K562 (cell line): ENCODE measurements at places on chromosomes 12 and 14. TPM values are rescaled to one million over a fixed set of nuclear protein-coding genes. Genes with fewer than 3 reads are reported as not detected.

DNA sequence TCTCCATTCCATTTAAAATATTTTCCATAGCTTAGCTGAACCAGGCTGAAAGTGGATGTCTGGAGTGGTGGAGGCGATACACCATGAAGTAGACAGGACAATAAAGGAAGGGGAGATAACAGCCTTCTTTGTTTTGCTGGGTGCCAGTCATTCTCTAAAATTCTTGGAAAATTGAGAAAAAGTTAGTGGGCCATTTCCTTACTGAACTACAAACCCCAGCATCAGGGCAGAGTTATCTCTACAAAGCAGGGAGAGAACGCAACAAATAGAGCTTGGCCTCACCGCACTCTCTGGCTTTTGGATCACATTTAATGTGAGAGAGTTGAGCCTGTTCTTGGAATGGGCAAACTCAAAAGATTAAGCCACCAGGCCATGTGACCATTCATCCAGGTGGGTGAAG lies 41.2 kb upstream of the LRRC10 start:
- H3K4me1 ChIP-seq = peaks cover 7% of the 10 kb centered on the region
- H3K27ac ChIP-seq = peak overlapping the region; percentile 23
- DNase-seq = no peak
- no peaks in the 10 kb centered on the region for H3K27me3 ChIP-seq

DNA sequence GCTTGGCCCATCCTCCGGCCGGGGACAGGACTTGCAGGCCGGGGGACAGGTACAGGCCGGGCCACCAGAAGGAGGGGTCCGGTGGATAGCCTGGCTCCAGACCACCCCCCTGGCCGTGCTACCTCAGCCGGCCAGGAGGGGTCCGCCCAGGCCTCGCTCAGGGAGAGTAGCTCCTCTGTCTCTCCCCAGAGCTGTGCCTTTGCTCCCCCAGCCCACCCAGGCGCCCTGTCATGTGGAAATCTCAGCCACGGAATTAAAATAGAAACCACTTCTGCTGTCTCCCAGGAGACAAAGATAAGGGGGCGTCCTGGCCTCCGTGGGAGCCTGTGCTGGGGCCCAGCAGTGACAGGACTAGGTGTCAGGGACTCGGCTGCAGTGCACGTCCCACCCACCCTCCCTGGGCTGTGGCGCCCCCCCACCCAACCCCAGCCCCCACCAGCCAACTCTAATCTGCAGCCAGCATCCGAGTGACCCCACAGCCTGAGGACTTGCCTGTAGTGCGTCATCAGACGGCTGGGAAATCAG lies 3.3 kb upstream of the CRIP2 start:
- no peak overlapping the region for H3K27ac ChIP-seq
- H3K4me1 ChIP-seq = peaks cover 73% of the 10 kb centered on the region
- no peak overlapping the region for H3K4me3 ChIP-seq

DNA sequence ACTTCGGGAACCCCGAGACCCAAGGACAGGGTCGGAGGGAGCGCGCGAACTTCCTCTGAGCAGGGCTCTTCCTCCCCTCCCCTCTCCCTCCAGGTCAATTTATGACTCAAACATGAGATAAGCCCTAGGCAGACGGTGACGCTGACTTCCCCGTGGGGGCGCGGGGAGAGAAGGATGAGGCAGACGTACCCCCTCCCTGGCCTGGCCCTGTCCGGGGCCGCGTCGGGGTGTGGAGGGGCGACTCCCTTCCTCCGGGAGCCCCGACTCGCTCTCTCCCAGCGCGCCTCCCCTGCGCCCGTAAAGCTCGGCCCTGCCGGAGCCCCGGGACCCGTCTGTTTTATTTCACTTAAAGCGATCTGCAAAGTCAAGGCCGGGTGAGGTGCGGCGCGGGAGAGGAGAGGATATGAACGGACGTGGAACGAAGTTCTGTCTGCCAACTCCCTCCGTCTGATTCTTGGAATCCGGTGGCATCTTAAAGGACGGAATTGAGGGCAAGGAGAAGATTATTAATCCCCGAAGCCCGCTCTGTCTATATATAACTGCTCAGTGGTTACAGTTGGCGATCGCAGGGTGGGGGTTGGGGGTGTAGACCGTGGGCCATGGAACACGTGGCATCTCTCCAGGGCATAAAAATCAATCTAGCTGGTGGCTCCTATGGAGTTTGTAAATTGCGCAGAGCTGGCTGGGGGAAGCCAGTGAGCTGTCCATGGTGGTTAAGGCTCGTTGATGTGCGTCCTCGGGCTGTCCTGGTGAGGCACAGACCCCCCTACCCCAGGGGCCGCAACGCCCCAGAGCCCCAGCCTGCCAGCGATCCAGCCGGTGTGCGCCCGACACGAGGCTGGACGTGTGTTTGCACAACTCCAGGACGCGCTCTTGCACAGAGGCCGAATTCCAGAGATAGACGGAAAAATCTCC lies 2.9 kb upstream of the PTHLH start:
- no peaks in the 10 kb centered on the region for H3K36me3 ChIP-seq
- peaks cover 7% of the 10 kb centered on the region; the same call in 1 of the 2 replicates for H3K27me3 ChIP-seq
- peak overlapping the region; percentile 46 for H3K4me3 ChIP-seq
- H3K4me1 ChIP-seq = 0 out of 3 replicates have a peak, but pooled peaks cover 2% of the 10 kb centered on the region
- H3K27ac ChIP-seq = 0 out of 3 replicates have a peak overlapping the region, but pooled peaks have one; percentile 25

DNA sequence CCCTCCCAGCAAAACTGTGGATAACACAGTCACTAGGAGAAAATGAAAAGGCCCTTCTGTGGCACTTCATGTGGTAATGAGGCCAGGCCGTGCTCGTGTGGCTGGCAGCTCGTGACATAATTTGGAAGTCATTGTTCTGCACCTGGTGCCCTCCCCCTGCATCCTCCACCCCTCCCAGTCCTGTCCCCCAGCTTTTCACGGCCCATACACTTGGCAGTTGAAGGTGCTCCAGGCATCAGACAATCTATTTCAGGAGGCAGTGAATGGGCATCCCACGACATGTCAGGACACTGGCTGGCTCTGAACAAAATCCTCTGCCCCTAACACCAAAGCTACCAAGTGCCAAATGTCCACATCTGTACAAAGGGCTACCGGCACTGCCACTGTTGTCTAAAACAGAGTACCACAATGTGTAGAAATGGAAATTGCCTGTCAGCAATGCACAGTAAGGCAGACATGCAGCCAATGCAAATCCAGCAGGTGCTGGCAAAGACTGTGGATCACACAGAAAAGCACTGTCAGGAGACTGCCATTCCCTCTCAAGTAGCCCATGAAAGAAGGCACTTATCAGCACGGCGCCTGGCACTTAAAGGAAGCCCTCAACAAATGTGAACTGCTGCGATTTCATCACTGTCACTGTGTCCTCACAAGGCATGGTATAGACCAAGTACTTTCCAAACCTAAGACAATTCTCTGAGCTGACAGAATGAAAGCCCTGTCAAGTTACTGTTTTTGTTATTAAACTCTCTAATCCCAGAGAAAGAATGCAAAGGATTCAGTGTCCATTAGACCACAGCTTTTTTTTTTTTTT lies 39.1 kb downstream of the CORO1C start:
- peaks cover 47% of the 10 kb centered on the region for H3K4me1 ChIP-seq
- H3K36me3 ChIP-seq = peaks cover 57% of the 10 kb centered on the region
- DNase-seq = no peak
- peak overlapping the region; percentile 99 for H3K27ac ChIP-seq
- no peaks in the 10 kb centered on the region for H3K27me3 ChIP-seq

GRCh38 chr12:73161970-73162369 lies 889.8 kb downstream of the TRHDE start:
- no peaks in the 10 kb centered on the region for H3K36me3 ChIP-seq
- no peaks in the 10 kb centered on the region for H3K4me1 ChIP-seq
- DNase-seq = no peak

GRCh38 chr14:22713631-22713950 lies 52.9 kb upstream of the OXA1L start:
- H3K36me3 ChIP-seq = no peaks in the 10 kb centered on the region; the same call in 2 of the 3 replicates
- H3K4me3 ChIP-seq = no peak overlapping the region
- H3K27ac ChIP-seq = peak overlapping the region; percentile 60

DNA sequence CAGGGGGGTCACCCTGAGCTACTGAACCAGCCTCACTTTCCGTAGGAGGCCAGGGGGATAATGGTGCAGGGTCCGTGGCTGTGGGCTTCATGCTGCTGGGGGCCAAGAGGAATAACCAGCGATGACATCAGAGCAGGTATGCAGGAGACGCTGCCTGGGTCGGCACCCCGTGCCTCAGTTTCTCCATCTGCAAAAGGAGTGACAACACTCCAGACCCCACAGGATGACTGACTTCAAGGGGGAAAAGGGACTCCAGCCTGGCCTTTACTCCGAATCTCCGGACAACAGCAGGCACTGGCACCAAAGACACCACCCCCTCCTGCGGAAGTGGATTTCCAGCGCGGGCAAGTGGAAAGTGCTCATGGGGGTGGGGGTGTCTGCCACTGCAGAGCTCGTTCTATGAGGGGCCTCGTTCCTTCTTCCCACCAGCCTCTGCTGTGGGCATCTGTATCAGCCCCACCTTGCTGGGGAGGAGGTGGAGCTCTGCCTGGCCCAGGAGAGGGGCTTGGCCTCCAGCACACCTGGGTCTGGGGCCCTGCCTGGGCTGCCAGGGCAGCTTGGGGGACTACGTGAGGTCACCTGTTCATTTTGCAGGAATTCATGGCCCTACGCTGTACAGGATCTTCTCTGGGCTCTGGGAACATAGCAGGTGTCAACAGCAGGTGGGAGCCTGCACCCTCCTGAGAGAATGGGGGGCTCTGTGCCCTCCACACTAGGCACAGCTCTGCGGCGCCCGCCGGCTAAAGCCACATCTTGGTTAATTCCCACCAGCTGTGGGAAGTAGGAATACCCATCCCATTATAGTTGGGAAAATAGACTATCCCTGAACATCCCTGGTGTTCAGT lies 216.6 kb upstream of the C14orf180 start:
- no peaks in the 10 kb centered on the region for H3K4me1 ChIP-seq
- H3K36me3 ChIP-seq = no peaks in the 10 kb centered on the region
- no peak overlapping the region for H3K27ac ChIP-seq
- no peak for DNase-seq
- H3K27me3 ChIP-seq = peaks cover 9% of the 10 kb centered on the region

DNA sequence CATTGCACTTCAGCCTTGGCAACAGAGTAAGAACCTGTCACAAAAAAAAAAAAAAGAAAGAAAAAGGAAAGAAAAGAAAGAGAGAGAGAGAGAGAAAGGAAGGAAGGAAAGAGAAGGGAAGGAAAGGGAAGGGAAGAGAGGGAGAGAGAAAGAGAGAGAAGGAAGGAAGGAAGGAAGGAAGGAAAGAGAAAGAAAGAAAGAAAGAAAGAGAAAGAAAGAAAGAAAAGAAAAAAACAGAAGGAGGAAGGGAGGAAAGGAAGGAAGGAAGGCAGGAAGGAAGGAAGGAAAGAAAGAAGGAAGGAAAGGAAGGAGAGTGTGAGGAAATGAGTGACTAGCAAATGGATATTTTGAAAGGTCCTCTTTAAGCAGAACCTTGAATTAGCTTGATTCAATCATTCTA lies 13.3 kb upstream of the CMAS start:
- H3K27ac ChIP-seq = no peak overlapping the region
- H3K27me3 ChIP-seq = no peaks in the 10 kb centered on the region
- no peaks in the 10 kb centered on the region for H3K36me3 ChIP-seq
- DNase-seq = no peak

GRCh38 chr14:37588667-37588955 lies 6.4 kb downstream of the FOXA1 start:
- H3K4me1 ChIP-seq = peaks cover 9% of the 10 kb centered on the region; the same call in 1 of the 2 replicates
- no peaks in the 10 kb centered on the region for H3K36me3 ChIP-seq
- H3K4me3 ChIP-seq = no peak overlapping the region
- no peak for DNase-seq

- H3K36me3 ChIP-seq = peaks cover 47% of the 10 kb centered on the region; the same call in 2 of the 3 replicates
- H3K27ac ChIP-seq = no peak overlapping the region
- H3K4me3 ChIP-seq = no peak overlapping the region
- no peaks in the 10 kb centered on the region for H3K4me1 ChIP-seq
- DNase-seq = no peak
- no peaks in the 10 kb centered on the region for H3K27me3 ChIP-seq
Observed at GRCh38 chr14:105006831-105007592, 13.9 kb downstream of the CDCA4 start.

GRCh38 chr14:21169573-21169972 lies 13.7 kb upstream of the OR5AU1 start:
- no peak overlapping the region for H3K27ac ChIP-seq
- no peaks in the 10 kb centered on the region; the same call in 1 of the 2 replicates for H3K4me1 ChIP-seq
- peaks cover 5% of the 10 kb centered on the region; the same call in 1 of the 2 replicates for H3K27me3 ChIP-seq
- no peaks in the 10 kb centered on the region for H3K36me3 ChIP-seq
- no peak for DNase-seq
- no peak overlapping the region for H3K4me3 ChIP-seq

DNA sequence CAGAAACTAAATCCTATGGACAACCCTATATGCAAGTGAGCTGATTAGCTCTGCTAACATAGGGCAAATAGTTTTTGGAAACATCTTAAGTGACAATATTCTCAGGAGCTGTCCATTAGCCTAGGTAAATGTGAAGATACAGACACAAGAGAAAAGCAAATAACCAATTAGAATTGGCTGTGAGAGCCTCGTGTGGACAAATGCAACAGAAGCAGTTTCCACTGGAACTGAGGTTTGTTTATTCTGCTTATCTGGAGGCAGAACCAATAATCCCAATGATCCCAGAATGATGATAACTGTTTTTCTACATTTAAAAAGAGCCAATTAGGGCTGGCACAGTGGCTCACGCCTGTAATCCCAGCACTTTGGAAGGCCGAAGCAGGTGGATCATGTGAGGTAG lies 43.2 kb upstream of the YAF2 start:
- H3K36me3 ChIP-seq = no peaks in the 10 kb centered on the region
- H3K27ac ChIP-seq = no peak overlapping the region
- DNase-seq = no peak
- H3K4me1 ChIP-seq = no peaks in the 10 kb centered on the region
- H3K27me3 ChIP-seq = peaks cover 6% of the 10 kb centered on the region

- H3K4me1 ChIP-seq = peaks cover 4% of the 10 kb centered on the region; the same call in 1 of the 2 replicates
- no peaks in the 10 kb centered on the region for H3K36me3 ChIP-seq
- no peak overlapping the region for H3K27ac ChIP-seq
- DNase-seq = no peak
- H3K27me3 ChIP-seq = no peaks in the 10 kb centered on the region
- H3K4me3 ChIP-seq = no peak overlapping the region
Observed at GRCh38 chr12:11825278-11825677, 175.8 kb downstream of the ETV6 start.

GRCh38 chr14:32169191-32169590 lies 32.7 kb upstream of the RNU6-7 start:
- H3K4me1 ChIP-seq = no peaks in the 10 kb centered on the region; the same call in 2 of the 3 replicates
- no peak for DNase-seq
- H3K4me3 ChIP-seq = no peak overlapping the region
- no peaks in the 10 kb centered on the region for H3K27me3 ChIP-seq
- H3K36me3 ChIP-seq = no peaks in the 10 kb centered on the region

- no peaks in the 10 kb centered on the region for H3K4me1 ChIP-seq
- H3K36me3 ChIP-seq = no peaks in the 10 kb centered on the region
- no peaks in the 10 kb centered on the region for H3K27me3 ChIP-seq
- H3K27ac ChIP-seq = no peak overlapping the region
Observed at GRCh38 chr14:87644689-87645088, 348.3 kb downstream of the GALC start.

Gene ASIC1
- 1.2 TPM in 2 replicates for total RNA-seq

Gene NEUROD4
- total RNA-seq = not detected in 2 replicates

Gene AQP2
- not detected in 2 replicates for total RNA-seq

Gene TOX4
- total RNA-seq = 44.0 and 47.5 TPM in 2 replicates

Gene DUSP16
- 9.2 and 10.1 TPM in 2 replicates for total RNA-seq

Gene DIO3
- not detected in 2 replicates for total RNA-seq

Gene TMEM30B
- 0.04 TPM in 1 of 2 replicates, not detected in the other for total RNA-seq

Gene OR4E2
- not detected in 2 replicates for total RNA-seq
